Fibroblast of skin of abdomen (primary cell): ENCODE measurements at places on chromosomes 7 and 10.

- peak; percentile 48 for DNase-seq
Measured at GRCh38 chr10:47079204-47079580, 168.0 kb downstream of the PTPN20 start.

DNA sequence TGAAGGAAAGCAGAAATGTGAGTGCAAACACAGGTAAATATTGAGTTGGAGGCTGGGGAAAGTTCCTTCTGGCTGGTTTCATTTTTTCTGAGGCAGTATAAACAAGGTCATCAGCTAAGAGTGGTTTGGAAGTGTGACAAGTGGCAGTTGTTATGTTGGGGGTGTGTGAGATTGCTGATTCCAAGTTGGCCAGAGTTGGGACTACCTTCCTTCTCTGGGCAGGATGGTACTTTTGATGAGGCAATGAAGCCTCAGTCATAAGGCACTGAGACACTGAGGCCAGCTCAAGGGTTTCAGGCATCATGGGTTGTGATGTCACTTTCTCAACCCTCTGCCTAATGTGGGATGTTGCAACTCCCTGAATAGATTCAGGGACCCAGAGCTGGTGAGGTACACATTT lies 8.2 kb upstream of the PTTG1IP2 start:
- no peak for DNase-seq

DNA sequence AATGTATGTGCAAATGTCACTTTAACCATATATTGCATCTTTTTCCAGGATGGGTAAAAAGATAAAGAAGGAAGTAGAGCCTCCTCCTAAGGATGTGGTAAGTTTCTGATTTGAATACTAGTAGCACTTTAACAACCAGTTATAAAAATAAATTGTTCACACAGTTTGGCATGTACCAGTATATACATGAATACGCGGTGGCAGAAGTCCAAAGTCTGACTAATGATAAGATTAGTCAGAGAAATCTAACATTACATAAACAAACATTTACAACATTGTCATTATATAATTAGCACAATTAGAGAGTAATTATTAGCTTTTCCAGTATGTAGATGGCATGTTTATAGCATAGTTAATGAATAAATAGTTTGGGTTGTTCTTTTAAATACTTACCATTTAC lies 4.1 kb downstream of the ARMC3 start:
- peak; percentile 43 for DNase-seq

DNA sequence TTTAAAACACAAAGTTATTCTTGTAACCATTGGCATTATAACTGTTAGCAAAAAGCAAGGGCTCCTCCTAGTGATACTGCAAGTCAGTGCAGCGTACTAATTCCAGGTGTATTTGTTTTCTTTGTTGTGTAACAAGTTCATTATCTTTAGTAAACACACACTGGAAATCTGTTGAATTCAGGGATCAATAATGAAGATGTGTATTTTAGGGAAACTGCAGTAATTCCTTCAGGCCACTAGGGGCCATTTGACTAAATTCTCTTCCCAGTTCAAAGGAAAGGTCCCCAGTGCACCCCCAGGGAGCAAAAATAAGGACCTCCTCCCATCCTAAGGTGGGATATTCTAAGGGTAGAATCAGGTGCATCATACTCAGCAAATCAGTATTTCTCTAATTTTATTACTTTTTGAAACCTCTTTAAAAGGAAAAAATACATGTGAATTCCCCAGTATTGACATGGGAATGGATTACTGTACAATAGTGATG lies 158.6 kb upstream of the LYZL1 start:
- DNase-seq = no peak

DNA sequence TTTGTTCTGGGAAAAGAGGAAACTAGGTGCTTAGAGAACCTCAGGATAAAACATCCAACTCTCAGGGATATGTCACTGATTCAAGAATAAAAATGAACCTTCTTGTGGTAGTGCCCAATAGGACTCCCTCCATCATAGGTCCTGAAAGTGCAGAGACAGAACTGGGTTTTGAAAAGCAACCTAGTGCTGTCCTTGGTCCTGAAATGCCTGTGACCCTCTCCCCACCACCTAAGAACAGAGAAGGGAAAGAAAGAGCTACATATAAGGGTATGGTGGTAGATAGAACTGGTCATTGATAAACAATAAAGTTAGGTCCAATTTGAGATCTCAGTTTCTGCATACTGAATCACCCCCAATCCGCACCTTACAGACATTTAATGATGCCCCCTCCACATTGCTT lies 953.3 kb downstream of the XPNPEP1 start:
- peak; percentile 38 for DNase-seq

DNA sequence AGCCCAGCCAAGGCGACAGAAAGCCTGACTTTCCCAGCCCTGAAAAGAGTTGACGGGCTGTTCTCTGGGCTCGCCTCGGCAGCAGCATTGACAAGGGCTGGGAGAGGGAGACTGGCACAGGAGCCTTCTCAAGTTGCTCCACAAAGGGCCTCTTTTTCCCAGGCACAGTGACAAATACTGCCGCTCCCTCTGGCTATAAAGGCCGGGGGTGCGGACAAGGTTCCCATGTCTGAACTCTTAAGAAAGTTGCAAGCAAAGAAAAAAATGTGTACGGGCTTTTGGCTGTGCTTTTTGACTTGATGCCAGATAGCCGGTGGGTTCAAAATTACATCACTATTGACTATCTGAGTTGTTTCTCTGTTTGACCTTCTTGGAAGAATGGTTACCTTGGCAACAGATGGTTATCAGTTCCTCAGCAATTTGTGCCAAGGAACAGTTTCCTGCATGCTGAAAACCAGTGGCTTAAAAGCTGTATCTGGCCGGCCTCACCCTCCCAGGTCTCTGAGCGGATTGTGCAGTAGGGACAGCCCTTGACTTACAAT lies 115.9 kb upstream of the EEPD1 start:
- peak; percentile 70 for DNase-seq

DNA sequence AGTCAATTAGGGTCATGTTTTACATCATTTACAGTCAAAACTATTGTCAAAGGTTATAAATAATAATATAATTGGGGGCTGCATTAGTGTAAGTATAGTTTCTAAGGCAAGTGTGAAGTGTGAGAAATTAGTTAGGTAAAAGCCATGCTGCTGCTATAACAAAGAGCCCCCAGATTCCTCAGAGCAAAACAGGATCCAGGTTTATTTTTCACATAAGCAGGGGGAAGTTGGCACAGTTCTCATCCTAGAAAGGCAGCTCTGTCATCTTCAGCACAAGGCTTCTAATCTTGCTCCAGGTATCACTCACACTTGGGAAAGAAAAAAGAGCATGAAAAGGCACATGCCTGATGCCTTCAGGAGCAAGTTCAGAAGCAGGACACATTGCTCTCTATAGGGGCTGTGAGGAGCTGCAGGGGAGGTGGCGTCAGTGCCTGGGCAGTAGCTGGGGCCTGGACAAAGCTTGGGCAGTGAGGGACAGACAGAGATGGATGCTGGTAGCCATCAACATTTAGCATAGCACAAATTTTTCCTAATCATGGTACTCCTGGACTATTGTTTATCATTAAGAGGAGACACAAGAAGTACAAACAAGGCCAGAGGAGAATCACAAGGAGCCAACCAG lies 170.6 kb downstream of the PKD1L1 start:
- DNase-seq = no peak

GRCh38 chr7:111485701-111486380 lies 76.5 kb downstream of the IMMP2L start:
- no peak for DNase-seq

GRCh38 chr7:1558181-1558811 lies 2.3 kb upstream of the TMEM184A start:
- DNase-seq = no peak

DNA sequence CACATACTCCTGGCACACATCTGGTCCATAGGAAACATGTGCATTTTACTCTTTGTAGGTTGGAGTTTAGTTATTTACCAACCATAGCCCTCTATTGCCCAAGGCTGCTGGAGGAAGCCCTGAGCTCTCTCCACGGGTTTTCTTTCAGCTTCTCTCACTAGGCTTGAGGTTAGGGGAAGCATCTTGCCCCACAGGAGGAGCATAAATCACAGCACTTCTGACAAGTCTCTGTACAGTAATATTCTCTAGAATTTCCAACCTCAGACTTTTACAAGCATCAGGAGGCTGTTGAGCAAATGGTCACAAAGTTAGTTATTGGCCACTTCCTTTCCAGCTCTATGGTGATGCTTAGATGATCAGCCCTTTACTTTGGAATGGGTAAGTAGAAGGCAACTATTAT lies 122.9 kb upstream of the GLI3 start:
- peak; percentile 79 for DNase-seq

- no peak for DNase-seq
Measured at GRCh38 chr7:155724327-155725005, 80.0 kb downstream of the RBM33 start.

- no peak for DNase-seq
Measured at GRCh38 chr7:34886856-34887255, 150.4 kb downstream of the DPY19L1 start.

- DNase-seq = no peak
Measured at GRCh38 chr10:14513123-14513522, 182.4 kb upstream of the FRMD4A start.

- no peak for DNase-seq
Measured at GRCh38 chr10:119455609-119456434, 86.7 kb downstream of the RGS10 start.
